AG09319 (cell line): ENCODE measurements at places on chromosomes 3 and 15.

GRCh38 chr3:12142476-12142875 is 16.2 kb downstream of the TIMP4 start:
- no peak for DNase-seq

- DNase-seq, result peak; percentile 75
These were observed at the start of gene PFN2 for GRCh38 chr3:149970716-149971402. Gene PFN2 (minus strand): TSS chr3:149970895. CDS start chr3:149970856, 39 bp downstream.

- DNase-seq, result no peak
These were observed 79.6 kb downstream of the IGF2BP2 start for GRCh38 chr3:185744997-185745843.

GRCh38 chr3:104911376-104911775 is 455.3 kb upstream of the ALCAM start:
- DNase-seq, result no peak

DNA sequence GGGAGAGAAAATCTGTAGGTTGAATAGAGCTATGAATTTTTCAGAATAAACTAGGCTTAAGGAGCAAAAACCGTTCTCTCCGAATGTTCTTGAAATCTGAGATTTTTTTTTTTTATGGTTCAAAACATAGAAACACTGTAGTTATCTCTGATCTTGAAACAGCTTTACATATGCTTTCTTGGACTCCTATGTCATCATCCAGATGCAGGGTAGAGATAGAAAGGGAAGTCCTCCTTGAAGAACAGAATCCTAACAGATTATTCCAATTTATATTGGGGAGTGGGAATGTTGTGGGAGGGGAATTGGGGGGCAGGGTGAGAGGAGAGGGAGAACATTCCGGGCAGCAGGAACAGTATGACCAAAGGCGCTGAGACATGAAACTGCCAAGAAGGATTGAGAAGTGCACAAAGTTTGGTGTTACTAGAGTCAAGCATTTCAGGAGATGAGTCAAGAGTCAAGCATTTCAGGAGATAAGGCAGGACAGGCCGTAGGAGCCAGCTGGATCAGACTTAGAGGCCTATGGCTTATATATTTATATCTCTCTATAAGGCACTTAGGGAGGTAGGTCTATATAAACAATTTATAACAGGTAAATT is 21.9 kb upstream of the ST3GAL6 start:
- DNase-seq, result no peak

- no peak for DNase-seq
These were observed 462.1 kb downstream of the MFSD1 start for GRCh38 chr3:159263750-159264553.

DNA sequence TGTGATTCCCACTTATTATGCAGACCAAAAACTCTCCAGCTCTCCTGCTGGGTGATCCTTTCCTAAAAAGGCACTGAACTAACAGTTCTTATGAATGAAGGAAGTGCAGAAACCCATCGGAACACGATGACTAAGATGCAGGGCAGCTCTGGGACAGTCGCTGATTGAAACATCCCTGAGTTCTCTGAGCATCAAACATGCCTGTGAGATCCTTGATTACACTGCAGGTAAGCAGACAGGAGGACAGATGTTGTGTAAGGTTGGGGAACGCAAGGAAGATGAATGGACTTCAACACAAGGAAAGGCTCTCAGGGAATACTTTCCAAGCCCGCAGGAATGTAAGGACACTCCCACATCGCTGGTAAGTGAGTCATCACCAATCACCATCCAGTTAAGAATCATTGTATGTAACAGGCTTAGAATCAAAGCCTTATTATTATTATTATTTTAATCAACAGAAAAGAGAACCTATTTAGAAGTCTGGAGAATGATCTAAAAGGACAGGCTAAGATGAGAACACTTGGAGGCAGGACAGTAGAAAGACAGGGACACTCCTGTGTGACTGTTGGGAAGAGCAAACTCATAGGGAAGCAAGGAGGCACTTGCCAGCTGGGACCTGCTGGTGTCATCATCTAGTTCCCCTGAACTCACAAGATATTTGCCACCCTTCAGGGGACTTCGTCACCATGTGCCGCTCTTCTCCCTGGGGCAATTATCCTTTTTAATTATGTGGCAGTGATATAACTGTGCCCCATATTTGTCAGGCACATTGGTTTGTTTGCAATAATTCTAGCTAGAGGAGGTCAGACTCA is 26.0 kb downstream of the TMEM158 start:
- DNase-seq, result no peak
